ENCODE measurements at places on chromosomes 2 and 18. TPM values are rescaled to one million over a fixed set of nuclear protein-coding genes. Genes with fewer than 3 reads are reported as not detected.

Gene ALK
- polyA plus RNA-seq: 0.03 TPM

DNA sequence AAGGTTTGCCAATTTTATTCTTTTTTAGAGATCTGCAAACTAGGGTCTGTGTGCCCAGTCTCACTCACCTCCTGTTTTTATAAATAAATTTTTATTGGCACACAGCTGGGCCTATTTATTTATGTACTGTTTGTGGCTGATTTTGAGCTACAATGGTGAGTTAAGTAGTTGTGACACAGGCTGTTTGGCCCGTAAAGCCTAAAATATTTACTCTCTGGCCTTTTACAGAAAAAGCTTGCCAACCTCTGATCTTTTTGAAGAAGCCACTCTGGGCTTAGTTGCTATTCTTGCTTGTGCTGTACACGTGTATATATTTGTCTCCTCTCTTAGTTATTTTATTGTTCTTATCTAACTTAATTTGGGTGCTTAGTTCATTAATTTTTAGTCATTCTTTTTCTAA is 14.5 kb downstream of the NAB1 start:
- no peak for DNase-seq

DNA sequence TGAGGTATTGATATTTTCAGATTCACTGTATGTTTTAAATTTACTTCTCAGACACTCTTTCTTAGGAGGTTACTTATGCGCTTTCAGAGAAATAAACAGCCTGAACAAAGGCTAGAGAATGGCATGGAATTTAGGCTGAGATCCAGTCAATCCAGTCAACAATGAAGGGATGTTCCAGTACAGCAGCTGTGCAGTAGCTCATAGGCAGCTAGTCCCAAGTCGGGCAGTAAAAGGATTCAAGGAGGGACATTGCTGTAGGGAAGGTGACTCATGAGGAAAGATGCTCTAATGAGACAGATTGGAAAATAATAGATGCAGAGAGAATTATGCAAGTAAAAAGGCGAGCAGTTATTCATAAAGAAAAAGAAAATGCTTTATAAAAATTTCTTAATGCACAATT is 397.9 kb upstream of the RGPD4 start:
- no peak for DNase-seq

DNA sequence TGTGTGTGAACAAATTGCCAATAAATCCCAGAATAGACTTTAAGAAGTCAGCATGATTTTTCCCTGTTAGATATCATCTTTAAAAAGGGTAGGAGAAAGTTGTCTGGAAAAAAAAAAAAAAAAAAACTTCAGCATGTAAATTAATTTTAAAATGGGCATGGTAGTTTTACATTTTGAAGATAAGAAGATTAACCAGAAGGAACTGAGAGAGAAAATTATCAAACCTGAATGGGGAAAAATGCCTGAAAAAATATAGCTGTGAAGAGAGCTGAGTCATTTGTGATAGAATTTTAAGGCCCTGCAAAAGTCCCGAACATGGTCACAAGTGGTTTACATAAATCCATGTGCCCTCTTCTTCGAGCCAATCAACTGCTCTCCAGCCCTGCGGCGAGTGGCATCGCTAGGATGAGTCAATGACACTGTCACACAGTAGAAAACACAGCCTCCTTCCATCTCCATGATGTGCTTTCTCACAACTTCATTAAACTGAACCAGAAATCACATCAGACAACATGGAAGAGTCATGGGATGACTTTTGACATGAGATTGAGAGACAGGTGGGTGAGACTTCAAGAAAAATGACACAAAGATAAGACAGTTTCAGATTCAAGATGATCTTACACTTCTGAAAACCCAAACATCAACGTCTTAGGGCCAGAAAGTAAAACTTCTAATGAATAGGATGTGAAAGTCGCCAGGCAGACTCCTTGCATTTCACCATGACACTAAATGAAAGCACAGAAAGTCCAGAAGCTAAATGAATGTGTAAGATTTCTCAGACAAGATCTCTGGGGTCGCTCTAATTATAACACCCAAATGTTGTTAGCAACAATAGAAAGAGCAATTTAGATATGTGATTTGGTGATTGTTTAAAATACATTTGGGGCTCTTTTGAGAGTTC is 273.0 kb upstream of the ID2 start:
- no peak for DNase-seq

DNA sequence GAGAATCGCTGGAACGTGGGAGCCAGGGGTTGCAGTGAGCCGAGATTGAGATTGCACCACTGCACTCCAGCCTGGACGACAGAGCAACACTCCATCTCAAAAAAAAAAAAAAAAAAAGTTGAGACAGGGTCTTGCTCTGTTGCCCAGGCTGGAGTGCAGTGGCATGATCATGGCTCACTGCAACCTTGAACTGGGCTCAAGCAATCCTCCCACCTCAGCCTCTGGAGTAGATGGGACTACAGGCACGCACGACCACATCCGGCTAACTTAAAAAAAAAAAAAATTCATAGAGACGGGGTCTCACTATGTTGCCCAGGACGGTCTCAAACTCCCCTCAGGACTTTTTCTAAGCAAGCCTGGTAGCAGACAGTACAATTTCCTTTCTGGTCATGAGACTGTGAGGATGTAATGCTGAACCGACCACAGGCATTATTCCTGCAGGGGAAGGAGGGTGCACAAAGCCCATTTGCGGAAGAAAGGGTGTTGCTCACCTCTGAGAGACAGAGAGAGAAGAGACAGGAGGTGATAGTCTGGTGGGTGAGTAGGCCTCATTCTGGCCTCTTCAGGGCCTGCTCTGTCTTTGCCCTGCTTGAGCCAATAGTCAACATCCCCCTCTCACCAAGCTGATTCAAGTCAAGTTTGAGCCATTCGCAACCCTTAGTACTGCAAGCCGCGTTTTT is 205.3 kb downstream of the ZFP36L2 start:
- no peak for DNase-seq

- no peak for DNase-seq
These were observed 77.1 kb upstream of the NARS1 start for GRCh38 chr18:57698571-57699276.

DNA sequence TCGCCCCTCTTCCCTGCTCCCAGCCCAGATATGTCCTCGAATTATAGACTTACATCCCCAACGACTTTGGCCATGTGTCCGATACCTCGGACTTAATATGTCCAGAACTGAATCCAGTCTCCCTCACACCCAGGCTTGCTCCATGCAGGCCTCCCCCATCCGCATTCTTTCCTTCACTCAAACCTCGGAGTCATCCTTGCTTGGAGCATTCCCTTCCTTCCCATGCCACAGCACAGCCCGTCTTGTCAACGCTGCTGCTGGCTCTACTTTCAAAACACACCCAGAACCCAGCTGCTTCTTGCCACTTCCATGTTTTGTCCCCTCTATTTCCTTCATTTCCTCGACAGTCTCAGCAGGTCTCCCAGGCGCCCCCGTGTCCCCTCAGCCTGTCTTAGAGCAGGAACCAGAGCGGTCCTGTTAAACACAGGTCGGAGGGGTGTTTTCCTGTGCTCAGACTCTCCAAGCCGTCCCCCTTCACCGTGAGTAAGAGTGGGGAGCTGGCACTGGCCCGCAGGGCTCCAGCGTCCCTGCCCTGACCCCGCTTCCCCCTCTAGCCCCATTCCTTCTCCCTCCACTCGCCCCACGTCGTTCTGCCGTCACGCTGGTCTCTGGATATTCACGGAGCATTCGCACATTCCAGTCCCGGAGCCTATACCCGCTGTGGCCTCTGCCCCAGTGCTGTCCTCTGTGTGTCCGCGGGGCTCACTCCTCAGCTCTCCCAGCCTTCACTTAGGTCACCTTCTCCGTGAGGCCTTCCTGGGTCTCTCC is 54.4 kb downstream of the VAPA start:
- no peak for DNase-seq

- DNase-seq: no peak
These were observed 32.7 kb upstream of the ASPRV1 start for GRCh38 chr2:69994166-69994565.
